NCI-H446 (cell line): ENCODE measurements at places on chromosomes 12 and 14.

DNA sequence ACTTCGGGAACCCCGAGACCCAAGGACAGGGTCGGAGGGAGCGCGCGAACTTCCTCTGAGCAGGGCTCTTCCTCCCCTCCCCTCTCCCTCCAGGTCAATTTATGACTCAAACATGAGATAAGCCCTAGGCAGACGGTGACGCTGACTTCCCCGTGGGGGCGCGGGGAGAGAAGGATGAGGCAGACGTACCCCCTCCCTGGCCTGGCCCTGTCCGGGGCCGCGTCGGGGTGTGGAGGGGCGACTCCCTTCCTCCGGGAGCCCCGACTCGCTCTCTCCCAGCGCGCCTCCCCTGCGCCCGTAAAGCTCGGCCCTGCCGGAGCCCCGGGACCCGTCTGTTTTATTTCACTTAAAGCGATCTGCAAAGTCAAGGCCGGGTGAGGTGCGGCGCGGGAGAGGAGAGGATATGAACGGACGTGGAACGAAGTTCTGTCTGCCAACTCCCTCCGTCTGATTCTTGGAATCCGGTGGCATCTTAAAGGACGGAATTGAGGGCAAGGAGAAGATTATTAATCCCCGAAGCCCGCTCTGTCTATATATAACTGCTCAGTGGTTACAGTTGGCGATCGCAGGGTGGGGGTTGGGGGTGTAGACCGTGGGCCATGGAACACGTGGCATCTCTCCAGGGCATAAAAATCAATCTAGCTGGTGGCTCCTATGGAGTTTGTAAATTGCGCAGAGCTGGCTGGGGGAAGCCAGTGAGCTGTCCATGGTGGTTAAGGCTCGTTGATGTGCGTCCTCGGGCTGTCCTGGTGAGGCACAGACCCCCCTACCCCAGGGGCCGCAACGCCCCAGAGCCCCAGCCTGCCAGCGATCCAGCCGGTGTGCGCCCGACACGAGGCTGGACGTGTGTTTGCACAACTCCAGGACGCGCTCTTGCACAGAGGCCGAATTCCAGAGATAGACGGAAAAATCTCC lies 2.9 kb upstream of the PTHLH start:
- no peak for DNase-seq

- DNase-seq = peak; percentile 96
These were observed at the start of gene POLR3B for GRCh38 chr12:106357549-106358395. TSS of gene POLR3B (plus strand) at chr12:106357748. CDS start at chr12:106357880, 132 bp downstream.

DNA sequence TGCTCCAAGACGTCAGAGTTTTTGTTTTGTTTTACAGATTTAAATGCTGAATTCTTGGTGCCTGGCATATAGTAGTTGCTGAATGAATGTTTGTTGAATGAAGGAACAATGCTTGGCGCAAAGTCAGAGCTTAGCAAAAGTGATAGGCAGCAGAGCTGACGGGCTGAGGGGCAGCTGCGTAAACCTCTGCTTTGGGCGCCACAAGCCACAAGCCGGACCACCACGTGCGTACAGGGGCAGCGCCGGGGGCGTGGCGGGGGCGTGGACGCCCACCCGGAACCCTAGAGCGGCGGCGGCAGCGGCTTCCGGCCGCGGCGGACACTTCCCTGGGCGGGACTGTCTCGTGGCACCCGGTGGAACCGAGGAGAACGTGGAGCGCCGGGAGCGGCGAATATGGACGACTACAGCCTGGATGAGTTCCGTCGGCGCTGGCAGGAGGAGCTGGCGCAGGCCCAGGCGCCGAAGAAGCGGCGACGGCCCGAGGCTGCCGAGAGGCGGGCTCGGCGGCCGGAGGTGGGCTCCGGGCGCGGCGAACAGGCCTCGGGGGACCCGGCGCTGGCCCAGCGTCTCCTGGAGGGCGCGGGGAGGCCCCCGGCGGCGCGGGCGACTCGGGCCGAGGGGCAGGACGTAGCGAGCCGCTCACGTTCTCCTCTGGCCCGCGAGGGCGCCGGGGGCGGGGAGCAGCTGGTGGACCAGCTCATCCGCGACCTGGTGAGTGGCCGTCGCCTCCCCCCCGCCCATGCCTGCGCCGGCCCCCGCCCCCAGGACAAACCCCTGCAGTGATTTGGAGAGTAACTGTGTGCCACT lies at the start of gene FBXW8:
TSS of gene FBXW8 (plus strand) at position 306 of the 807 bp plus-strand sequence. CDS start at position 394, 88 bp downstream.
- no peak for DNase-seq

DNA sequence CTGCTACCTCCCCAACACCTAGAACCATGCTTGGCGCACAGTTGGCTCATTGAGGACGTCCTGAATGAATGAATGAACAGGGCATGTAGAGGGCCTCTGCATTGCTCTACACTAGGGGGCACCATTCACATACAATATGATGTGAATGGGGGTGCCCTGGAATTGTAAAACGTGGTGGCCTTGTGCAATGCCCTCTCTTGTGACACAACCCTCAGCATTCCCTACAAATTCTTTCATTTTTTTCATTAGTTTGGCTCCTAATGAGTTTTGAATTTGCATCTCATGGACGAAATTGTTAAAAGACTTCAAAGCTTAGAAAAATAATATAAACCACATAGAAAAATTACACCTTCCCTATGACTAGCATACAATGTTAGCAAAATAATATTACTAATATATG lies 2.3 kb upstream of the DIO2 start:
- DNase-seq = peak; percentile 12

DNA sequence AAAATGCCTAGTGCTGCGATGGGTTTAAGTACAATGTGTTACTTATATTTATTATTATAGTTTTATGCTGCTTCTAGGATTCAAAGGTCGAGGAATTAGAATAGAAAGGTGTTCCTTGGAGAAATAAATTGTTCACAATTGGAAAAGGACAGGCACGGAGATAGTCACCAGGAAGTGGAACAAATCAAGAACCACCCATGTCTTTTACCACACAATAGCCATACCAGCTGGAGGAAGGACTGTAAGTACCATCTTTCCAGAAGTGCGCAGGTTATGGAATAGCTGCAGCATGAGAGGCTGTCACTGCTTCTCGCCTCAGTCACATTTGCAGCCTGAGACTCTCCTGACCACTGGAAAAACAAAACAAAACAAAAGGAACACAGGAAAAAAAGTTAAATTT lies 40.5 kb upstream of the MANSC4 start:
- no peak for DNase-seq

GRCh38 chr14:70086685-70087379 lies 101.9 kb downstream of the SLC8A3 start:
- DNase-seq = peak; percentile 39

GRCh38 chr14:90714811-90715210 lies 101.4 kb downstream of the TTC7B start:
- DNase-seq = no peak
